Thyroid gland (tissue), 4 donors: ENCODE measurements at places on chromosomes 3 and 15. TPM values are rescaled to one million over a fixed set of nuclear protein-coding genes. Genes with fewer than 3 reads are reported as not detected.

AGBL1 gene
- not detected for total RNA-seq

TAGLN3 gene
- total RNA-seq, result 0.22 TPM

INSYN1 gene
- 0.83 TPM for total RNA-seq

ITIH4 gene
- total RNA-seq, result 3.9 TPM

OCA2 gene
- 11.6 TPM for total RNA-seq

CGNL1 gene
- total RNA-seq, result 56.8 TPM

PODXL2 gene
- 8.4 TPM for total RNA-seq

LTF gene
- 48.6 TPM for total RNA-seq

WDR93 gene
- total RNA-seq, result 2.3 TPM

CCR2 gene
- total RNA-seq, result 2.0 TPM

SYNPR gene
- 0.13 TPM for total RNA-seq

TTLL13 gene
- 0.22 TPM for total RNA-seq

GOLGA6L26 gene
- not detected for total RNA-seq

MUC4 gene
- total RNA-seq, result 0.20 TPM

WDR53 gene
- total RNA-seq, result 4.3 TPM

FGD5 gene
- total RNA-seq, result 20.8 TPM

OR5K2 gene
- not detected for total RNA-seq

HOMER2 gene
- total RNA-seq, result 89.1 TPM

GOLGA6L4 gene
- total RNA-seq, result 6.9 TPM

VIPR1 gene
- 117 TPM for total RNA-seq

CCR9 gene
- total RNA-seq, result not detected

MLF1 gene
- total RNA-seq, result 11.2 TPM

GPR62 gene
- 1.8 TPM for total RNA-seq

TRIM42 gene
- total RNA-seq, result not detected

WDR49 gene
- total RNA-seq, result 2.2 TPM

CCDC39 gene
- total RNA-seq, result not detected
